ENCODE measurements at places on chromosomes 13 and 19.

DNA sequence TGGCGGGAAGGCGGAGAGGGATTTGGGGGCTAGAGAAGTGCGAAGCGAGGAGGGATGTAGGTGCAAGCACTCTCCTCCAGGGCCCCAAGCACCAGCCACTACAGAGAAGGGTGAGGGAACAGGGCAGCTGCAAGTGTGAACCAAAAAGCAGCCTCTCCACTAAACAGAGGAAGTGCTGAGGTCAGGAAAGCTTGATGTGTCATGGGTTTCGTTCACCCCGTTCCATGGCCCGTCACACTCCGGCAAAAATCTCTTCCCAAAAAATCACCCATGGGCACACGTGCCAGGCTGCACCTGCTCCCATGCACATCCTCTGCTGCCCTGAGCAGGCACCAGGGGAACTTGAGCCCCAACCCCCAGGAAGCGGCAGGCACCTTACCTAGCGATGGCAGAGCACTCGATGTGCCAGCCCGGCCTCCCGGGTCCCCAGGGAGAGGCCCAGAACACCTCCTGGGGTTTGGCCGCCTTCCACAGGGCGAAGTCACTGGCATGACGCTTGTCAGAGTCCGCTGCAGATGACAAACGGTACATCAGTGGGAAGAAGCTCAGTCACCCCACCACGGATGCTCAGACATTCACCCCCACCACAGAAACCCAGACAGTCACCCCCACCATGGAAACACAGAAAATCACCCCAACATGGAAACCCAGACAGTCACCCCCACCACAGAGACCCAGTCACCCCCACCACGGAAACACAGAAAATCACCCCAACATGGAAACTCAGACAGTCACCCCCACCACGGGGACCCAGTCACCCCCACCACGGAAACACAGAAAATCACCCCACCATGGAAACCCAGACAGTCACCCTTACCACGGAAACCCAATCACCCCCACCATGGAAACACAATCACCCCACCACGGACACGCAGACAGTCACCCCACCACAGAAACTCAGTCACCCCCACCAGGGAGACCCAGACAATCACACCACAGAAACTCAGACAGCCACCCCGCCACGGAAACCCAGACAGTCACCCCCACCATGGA lies 29.0 kb downstream of the CARS2 start:
- DNase-seq: no peak

- no peak for DNase-seq
Measured at GRCh38 chr13:24168979-24169378, 8.5 kb downstream of the SPATA13 start.

- no peak for DNase-seq
Measured at GRCh38 chr13:70255406-70255991, 147.2 kb upstream of the KLHL1 start.

DNA sequence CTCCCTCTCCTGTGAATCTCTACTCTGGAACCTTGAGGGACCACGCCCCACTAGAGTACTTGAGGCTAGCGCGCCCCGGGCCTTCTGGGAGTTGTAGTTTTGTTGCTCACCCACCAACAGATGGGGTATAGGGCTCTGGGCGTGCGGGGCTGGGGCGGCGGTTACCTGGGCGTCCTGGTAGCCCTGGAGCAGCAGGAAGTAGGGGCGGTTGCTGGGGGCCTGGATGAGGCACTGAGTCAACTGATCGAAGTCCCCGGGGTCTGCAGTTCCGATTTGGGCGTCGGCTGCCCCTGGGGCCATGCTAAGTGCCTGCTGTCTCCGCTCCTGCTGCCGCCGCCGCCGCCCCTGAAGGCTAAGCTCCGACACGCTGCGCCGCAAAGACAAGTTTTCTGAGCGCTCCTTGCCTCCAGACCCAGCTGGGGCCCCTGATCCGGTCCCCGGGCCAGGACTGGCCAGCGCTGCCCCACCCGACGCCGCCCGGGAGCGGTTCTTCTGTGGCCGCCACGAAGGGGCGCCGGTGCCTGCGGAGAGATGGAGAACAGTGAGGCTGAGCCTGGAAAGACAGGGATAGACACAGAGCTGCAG lies 5.3 kb downstream of the RASIP1 start:
- no peak for DNase-seq

GRCh38 chr19:21569494-21569865 lies 64.1 kb downstream of the ZNF429 start:
- peak; percentile 53 for DNase-seq

- DNase-seq: no peak
Measured at GRCh38 chr13:75154331-75154730, 327.6 kb downstream of the TBC1D4 start.

DNA sequence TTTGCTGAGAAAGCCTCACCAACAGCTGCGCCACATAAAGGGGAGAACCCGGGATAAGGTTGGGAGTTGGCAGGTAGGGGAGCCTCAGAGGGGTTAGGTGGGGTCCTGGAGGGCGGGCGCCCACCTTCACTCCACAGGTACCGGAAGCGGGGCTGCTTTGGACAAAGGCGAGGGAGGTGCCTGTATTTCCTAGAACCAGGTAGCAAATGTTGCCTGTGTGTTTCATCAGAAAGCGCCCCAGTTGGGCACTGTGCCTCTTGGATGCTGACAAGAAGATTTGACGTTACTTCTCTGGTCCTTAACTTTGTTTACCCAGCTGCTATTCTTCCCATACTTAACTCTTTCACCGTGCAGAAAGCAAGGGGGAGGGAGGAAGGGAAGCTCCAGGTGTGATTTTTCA lies 278.9 kb downstream of the ZNF536 start:
- DNase-seq: no peak

GRCh38 chr19:6947745-6948144 lies 60.4 kb downstream of the ADGRE1 start:
- DNase-seq: no peak

DNA sequence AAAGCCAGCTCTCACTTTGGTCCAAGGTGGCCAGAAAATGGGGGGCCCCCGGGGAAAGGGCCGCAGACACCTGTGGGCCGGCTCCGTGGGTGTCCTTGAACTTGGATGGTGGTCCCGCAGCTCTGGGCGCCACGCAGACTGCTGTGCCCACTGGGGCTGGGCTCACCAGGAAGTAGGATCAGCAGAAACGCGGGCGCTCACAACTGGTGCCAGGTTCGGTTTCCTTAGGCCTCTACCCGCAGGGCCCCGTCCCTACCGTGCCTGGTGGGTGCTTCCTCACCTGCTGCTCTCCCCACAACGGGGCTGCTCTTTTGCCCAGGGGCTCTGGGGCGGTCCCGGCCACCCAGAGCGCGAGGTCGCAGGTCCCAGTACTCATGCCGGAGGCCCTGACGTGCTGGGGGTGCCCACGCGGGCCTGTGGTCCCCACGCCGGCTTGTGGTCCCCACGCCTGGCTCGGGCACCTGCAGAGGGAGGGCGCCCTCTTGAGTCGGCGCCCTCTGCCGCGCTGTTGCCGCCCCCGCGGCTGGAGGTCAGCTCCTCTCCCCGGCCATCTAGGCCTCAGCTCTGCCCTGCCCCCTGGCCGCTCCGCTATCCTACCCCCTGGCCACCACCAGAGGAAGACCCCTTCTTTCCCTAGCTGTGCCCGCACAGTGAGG lies 1303.6 kb downstream of the UQCRFS1 start:
- DNase-seq: no peak

DNA sequence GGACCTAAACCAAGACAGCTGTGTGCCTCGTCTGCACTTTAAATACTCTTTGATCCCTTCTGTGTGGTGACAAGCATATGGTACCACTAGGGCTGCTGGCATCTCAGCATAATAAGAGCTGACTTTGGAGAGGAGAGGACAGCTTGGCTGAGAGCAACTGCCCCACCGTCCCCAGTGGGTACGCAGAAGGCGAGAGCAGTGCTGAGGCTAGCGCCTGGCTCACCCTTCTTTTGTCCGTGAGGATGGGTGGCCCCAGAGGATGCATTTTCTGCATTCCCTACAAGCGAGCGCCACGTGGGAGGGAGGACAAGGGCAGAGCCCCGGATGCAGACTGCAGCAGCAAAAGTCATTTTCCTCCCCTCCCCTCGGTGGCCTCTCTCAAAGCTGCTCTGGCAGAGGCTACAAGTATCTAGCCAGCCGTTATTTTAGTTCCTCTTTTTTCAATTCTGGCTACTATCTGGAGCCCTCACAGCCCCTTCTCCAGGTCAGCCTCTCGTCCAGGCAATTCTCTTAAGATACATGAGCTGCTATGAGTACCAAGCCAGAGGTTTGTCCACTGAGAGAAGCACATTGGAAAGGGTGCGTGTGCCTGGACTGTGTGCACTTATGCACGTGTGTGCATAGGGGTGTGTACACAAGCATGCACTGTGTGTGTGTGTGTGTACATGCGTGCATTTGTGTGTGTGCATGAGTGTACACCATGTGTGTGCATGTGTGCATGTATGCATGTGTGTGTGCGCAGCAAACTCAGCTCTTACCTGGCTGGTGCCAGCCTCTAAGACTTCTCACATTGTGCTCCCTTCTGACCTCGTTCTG lies 51.3 kb downstream of the RAB20 start:
- DNase-seq: no peak

GRCh38 chr13:34926508-34926907 lies 15.6 kb upstream of the NBEA start:
- no peak for DNase-seq

- DNase-seq: no peak
Measured at GRCh38 chr13:50691176-50691680, 152.3 kb downstream of the DLEU7 start.

DNA sequence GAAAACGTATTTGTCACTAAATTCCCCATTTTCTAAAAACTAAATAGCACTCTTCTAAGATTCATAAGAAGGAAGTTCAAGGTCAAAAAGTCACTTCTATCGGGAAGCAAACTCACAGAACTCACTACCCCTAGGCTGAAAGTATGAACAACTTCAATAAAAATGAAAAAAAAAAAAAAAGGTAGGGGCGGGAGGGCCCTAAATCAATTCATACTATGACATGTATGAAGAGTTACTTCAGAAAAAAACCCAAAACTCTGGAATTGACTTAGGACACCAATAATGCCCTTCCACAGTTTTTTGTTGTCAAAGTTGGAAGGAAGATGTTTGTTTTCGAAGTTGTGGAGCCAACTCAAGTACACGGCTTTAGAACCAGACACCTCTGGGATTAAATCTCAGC lies 1.1 kb downstream of the SUCLA2 start:
- DNase-seq: no peak

GRCh38 chr13:78105656-78106055 lies 187.0 kb upstream of the EDNRB start:
- no peak for DNase-seq

DNA sequence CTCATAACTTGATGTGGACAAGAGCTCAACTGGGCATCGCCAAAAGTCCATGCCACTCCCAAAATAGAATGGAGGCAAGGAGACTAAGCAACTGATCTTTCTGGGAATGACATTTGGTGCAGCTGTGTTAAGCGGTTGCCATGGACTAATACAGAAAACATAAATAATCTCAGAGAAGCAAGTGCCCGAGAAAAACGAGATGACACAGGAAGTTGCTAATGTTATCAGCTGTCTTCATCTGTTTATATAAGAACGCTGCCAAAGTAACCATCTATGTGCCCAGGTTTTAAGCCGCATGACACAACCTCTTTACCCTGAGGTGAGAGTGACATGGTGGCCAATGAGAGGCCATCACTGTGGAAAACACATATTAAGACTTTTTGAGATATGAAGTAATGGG lies 54.9 kb upstream of the SACS start:
- DNase-seq: no peak

- DNase-seq: no peak
Measured at GRCh38 chr13:40228990-40229389, 437.5 kb downstream of the FOXO1 start.

DNA sequence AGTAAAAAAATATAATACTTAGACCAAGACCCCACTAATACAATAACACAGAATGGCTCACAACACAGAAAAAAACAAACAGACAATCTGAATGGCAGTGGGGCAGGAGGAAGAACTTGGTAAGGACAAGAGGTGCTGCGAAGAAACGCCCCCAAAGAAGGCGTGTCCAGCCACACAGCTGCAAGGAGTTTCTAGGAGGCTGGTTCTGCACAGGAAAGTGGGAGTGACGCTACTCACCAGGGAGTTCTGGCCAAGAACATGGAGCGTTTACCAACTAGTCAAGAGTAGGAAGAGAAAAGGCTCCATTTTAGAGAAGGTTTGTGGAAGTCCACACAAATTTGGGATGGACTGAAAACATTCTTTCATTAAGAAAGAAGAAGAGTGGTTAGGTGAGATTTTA lies 95.3 kb upstream of the SLC15A1 start:
- DNase-seq: no peak

DNA sequence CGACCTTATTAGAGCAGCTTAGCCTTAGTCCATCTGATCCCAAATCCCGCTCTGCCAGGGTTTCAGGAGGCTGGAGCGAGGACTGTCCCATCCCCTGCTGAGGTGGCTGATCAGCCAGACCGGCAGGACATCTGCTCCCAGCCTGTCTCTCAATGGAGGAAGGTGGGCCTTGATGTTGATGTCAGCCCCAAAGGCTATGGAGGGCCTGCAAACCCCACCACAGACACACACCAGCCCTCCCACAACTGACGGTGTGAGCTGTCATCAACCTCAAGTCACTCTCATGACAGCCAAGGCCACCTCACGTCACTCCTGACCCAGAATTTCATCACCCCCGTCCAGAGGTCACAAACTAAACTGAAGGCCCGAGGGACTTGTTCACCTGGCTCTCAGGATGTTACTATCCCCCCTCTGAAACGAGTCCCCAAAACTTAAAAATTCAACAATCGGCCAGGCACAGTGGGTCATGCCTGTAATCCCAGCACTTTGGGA lies 25.5 kb downstream of the RHPN2 start:
- no peak for DNase-seq

DNA sequence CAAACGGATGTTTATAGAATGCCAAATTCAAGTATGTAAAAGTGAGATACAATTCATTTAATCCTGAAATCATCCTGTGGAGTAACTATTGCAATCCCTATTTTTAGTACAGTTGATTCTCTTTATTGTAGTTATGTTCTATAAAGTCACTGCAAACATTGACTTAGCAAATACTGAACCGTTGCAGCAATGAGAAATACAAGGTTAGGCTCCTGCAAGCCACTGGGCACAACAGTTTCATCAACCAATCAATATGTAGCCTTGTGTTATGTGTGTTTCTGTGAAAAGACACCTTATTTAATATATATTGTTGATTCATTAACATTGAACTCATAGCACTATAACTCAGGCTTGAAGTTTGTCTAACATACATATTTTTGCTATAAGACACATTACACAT lies 174.4 kb downstream of the DCT start:
- DNase-seq: no peak

DNA sequence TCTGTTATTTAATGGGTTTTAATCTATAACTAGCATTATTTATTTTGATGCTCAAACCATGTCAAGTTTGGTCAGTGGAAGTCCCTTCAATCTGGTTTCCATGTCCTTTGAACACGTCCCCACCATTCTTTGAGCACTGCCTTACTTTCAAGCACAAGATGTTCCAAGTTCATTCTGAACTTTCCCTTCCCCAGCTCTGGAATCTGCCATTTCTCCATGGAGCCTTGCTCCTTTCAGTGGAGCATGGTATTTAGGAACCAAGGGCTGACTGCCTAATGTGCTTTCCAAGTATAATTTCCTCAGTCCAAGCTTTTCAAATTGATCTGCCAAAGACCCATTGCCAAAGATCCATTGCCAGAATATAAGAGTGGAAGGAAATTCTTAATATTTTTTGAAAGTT lies 1.1 kb upstream of the ZNF546 start:
- no peak for DNase-seq
